Lower leg skin (tissue), 4 donors: ENCODE measurements at places on chromosomes 2 and 18. TPM values are rescaled to one million over a fixed set of nuclear protein-coding genes. Genes with fewer than 3 reads are reported as not detected.

The SNX17 gene
- total RNA-seq: 72.3 TPM

The LRRTM4 gene
- total RNA-seq: not detected

The ZNG1B gene
- 27.9 TPM for total RNA-seq

The NETO1 gene
- total RNA-seq: not detected

The SNTG2 gene
- 10.5 TPM for total RNA-seq

The KCNG2 gene
- total RNA-seq: not detected

The SLC14A1 gene
- 7.6 TPM for total RNA-seq

The SPIRE1 gene
- total RNA-seq: 56.5 TPM

The CGREF1 gene
- 0.34 TPM for total RNA-seq

The GDF7 gene
- total RNA-seq: 0.80 TPM

The HRH4 gene
- not detected for total RNA-seq

The MDH1B gene
- total RNA-seq: 0.10 TPM

The TMEFF2 gene
- 0.16 TPM for total RNA-seq

The CCDC178 gene
- not detected for total RNA-seq

The EHBP1 gene
- 33.8 TPM for total RNA-seq

The WNT10A gene
- total RNA-seq: 14.2 TPM

The SLC38A11 gene
- total RNA-seq: not detected

The MOGAT1 gene
- total RNA-seq: not detected

The EPB41L5 gene
- total RNA-seq: 12.4 TPM
